Suppressor macrophage (primary cell): ENCODE measurements at places on chromosomes 2 and 18.

GRCh38 chr2:128735296-128735960, 416.8 kb upstream of the HS6ST1 start:
- DNase-seq, result no peak

DNA sequence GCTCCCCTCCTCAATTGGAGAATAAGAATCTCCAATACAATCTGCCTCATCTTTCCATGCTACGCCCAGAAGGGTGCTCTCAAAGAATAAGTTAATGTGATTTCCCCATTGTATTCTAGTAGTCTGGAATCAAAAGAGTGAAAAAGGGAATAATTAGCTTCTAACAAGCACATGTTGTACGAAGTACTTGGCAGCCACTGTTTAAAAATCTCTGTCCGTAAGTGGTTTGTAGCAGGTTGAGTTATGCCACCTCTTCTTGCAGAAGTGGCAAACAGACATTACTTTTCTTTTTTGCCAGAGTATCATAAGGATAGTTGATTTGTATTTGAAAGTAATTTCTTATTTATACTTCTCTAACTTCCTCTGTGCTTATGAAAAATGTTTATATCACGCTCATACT, 184.7 kb downstream of the CD226 start:
- DNase-seq, result no peak

- no peak for DNase-seq
These were observed 352.9 kb downstream of the LPIN1 start for GRCh38 chr2:12099374-12099773.

DNA sequence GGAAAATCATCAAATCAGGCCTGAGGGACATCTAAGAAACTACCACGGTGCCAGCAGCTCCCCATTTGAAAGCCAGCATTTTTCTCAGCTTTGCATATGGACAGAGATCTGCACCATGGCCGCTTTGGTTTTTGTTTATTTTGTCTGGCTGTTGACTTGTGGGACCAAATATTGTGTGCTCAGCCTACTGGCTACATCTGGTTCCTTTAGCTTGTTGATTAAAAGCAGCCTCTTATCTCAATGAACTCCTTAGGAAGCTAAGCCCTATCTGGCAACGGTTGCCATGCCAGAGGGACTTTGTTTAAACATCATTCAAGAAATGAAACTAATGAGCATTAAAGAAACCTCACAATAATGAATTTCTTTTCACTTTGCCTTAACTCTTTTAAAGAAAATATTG, 32.4 kb upstream of the CCDC150 start:
- no peak for DNase-seq

DNA sequence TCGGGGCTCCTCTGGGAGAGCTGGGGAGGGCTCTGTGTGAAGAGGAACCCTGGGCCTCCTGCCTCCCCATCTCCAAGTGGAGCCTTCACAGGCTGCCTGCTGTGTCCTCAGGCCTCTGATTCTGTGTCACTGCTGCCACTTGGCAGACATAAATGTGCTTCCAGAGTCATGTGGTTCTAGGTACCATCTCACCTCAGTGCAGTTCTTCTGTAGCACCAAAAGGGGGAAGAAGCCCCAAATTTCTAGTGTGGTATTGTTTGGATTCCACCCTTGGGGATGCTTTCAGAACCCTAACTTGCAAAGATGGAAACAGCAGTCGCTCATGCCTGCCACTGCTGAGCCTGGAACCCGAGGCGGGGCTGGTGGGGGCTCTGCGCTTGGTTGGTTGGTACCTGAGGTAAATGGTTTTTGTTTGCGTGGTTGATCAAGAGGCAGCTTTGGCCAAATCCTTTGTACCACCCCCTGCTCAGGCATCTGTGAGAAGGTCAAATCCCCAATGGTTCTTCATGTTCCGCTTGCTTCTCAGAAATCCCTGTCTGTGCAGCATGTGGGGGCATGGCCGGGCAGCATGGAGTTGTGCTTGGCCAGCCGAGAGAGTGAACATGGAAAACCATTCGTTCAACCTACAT, 27.5 kb downstream of the COA5 start:
- no peak for DNase-seq

DNA sequence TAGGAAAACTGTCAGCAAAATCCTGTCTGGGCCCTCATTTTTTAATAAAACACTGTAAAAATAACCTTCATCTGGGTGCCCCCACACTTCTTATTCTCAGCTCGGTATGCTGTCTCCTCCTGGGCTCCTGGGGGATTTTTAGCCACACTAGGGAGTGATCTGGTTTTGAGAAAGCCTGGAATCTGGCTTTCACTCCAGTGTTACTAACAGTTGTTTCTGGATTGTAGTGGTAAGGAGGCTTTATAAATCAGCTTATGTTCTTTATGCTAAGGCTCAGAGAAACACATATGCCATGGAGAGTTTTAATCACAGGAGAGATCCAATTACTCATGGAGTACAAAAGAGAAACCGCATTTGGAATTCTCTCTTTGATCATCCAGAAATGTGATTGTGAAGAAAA, 744.3 kb upstream of the SOX11 start:
- DNase-seq, result no peak

DNA sequence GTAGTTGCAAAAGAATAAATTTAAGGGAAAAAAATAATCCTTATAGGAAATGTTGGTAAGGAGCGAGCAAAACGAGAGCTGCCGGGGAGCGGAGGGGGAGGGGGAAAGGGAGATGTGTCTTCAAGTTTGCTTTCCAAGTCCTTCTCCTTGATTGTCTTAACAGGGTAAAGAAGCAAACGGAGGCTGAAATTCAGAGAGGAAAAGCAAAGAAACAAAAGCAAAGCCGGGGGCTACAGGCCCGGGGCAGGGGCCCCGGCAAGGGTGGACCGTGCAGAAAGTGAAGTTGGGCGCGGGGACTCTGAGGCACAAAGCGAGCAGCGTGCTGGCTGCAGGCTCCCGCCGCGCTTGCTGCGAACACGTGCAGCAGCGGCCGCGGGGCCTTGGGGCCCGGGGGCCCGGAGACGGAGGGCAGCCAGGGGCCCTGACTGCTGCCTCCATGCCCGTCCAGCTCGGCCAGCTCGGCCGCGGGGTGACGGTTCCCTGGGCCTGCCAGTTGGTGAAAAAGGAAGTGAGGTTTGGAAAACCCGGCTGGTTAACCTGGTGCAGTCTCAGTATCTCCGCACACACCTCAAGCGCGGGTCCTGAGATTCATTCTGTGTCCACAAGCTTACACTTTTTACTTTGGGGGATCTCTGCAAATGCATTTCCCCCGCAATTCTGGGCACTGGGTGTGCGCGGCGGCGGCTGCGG, 4.1 kb downstream of the BCL11A start:
- DNase-seq, result peak; percentile 63

GRCh38 chr2:190158798-190159434, 96.4 kb upstream of the MSTN start:
- DNase-seq, result no peak

DNA sequence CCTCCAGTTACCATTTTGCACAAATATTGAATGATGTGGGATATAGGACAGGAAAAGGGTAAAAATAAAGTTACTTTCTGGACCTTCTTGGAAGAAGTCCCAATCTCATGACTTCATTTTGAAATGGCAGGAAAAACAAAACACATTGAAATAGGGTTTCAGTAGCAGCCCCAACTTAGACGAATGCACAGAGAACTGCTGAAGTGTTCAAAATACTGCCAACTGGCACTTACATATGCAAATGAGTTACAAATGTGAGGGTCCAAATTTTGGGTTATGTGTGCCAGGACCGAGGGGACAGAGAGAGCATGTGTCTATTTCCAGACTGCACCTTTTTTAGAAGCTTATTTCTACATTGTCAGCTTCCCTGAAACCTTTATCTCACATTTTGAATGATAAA, 112.9 kb upstream of the CCDC68 start:
- no peak for DNase-seq

DNA sequence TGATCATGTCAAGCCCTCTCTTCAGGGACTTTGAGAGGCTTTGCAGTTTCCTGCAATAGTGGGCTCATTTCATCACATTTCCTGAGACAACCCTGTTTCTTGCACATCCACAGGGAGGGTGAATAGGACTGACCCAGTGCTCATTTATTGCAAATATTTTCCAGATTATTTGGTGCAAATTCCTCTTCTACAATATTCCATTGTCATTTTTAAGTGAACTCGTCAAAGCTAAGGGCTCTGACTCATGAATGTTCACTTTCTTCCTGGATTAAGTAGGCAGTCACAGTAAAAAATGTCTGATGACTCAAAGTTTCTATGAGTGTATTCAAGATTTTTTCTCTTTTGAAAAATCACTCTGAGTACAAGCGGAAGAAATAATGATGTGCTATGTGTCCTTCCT, 225.5 kb upstream of the GALNT5 start:
- DNase-seq, result no peak

- no peak for DNase-seq
These were observed 71.0 kb downstream of the NOL4 start for GRCh38 chr18:34153711-34154110.

- DNase-seq, result no peak
These were observed 94.2 kb upstream of the FZD7 start for GRCh38 chr2:201939453-201939941.

- no peak for DNase-seq
These were observed 99.2 kb downstream of the RAPGEF4 start for GRCh38 chr2:172834881-172835280.

DNA sequence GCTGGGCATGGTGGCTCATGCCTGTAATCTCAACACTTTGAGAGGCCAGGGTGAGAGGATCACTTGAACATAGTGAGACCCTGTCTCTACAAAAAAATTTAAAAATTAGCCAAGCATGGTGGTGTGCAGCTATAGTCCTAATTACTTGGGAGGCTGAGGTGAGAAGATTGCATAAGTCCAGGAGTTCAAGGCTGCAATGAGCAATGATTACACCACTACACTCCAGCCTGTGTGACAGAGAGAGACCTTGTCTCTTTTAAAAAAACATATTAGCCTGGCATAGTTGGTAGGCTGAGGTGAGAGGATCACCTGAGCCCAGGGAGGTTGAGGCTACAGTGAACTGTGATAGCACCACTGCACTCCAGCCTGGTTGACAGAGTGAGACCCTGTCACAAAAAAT, 13.7 kb downstream of the TRAPPC8 start:
- no peak for DNase-seq

- DNase-seq, result no peak
These were observed 213.6 kb upstream of the SP5 start for GRCh38 chr2:170501421-170502043.

DNA sequence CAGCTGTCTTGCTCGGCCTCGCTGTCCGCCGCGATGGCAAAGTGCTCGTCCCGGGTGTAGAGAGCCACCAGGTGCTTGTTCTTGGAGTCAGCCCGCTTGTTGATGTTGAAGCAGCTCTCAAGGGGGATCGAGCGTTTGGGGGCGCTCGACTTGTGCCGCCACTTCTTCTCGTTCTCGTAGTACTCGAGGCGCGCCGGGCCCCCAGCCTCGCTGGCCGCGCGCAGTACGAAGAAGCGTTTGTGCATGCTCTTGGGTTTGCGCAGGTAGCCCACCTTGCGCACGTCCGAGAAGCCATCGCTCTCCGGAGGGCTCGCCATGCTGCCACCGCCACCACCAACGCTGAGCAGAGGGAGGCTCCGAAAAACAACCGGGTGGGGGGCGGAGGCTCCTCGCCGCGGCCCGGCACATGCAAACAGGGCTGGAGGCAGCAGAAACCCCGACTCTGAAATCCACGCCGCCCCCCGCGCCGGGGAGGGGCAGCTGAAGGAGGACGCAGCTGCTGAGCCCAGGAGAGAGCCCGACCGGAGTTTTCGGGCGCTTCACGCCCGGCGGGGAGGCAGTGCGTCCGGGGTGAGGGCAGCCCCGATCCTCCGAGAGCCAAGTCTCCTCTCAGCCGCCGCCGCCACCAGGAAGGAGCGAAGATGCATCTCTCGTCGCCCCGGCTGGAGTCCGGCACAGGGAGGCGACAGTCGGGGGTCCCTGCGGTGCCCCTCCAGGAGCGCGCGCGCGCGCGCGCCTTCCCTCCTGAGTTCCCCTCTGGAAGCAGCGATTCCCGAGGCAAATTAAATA, 1.0 kb downstream of the IRS1 start:
- DNase-seq, result peak; percentile 2

DNA sequence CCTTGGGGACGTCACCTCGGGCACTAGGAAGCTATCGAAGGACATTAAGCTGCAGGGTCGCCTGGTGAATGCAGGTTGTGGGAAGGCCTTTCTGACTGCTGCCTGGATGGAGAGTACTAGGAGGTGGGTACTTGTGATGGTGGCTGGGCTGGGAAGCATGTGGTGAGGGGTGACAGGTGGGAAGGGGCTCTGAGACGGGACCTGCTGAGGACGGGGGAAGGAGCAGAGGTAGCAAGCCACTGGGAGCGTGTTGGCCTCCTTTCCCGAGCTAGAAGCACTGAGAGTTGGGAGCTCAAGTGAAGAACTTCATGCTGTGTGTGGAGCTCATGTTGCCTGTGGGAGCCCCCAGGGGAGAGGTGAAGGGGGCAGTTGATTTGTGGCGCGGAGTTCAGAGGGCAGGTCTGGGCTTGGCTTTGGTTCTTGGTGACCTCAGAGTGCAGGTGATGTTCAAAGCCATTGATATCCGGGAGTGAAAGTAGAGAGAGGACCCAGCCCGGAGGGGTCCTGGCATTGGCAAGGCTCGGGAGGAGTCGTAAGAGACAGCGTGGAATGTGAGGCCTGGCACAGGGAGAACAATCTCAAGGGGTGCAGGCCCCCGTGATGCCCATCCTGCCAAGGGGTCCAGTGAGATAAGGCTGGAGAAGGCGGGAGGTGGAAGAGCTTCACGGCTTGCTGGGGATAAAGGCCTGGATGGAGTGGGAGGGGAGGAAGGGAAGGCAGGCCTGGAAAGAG, 13.2 kb downstream of the MROH2A start:
- no peak for DNase-seq

GRCh38 chr2:191436368-191437055, 191.3 kb downstream of the MYO1B start:
- DNase-seq, result peak; percentile 77

DNA sequence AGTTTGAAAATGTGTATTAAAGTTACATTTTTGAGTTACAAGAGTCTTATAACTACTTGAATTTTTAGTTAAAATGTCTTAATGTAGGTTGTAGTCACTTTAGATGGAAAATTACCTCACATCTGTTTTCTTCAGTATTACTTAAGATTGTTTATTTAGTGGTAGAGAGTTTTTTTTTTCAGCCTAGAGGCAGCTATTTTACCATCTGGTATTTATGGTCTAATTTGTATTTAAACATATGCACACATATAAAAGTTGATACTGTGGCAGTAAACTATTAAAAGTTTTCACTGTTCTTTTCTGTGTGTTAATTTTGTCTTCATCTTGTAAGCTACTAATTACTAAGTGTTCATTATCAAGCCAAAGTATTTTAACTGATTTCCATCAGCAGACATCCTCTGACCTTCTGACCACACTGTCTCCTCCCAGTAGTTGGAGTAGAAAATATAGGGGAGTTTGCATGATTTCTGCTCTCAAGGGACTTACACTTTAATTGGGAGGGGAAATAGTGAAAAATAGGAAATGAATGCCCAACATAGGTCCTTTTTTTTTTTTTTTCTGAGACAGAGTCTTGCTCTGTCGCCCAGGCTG, 4.3 kb downstream of the PMAIP1 start:
- no peak for DNase-seq
